Hepatic stellate cell (primary cell): ENCODE measurements at places on chromosomes 12 and 14.

DNA sequence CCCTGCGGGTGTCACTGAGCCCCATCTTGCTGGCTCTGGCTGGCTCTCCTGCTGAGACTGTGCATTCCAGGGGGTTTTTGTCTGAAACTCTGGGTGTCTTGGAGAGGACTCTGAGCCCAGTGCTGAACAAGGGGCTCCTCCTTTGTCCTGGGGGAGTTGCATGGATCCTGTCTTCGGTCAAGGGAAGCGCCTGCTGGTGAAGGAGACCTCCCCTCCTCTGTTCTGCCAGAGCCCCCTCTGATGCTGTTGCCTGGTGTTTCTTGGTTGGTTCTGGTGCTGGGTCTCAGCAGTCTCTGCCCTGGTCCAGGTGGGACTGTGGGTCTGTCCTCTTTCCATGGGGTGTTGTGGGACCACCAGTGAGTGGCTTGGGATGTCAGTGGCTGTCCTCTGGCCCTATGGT lies 380.9 kb downstream of the TMEM121 start:
- no peak for DNase-seq

DNA sequence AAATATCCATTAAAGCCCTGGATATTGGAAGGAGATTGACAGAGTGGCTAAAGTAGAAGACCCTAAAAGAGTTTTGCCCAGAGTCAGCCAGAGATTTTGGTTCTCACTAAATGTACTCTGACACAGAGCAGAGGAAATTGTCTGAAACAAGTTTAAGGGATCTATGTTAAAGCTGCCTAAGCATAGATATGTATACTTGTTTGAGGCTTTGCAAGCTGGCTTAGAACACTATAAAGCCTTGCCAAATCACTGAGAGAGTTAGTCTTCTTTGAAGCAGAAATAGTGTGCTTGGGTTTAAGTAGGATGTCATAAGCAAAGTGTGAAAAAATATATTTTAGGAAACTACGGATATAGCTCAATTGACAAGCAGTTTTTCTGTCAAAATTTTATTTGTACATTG lies 653.5 kb downstream of the FSCB start:
- no peak for DNase-seq

DNA sequence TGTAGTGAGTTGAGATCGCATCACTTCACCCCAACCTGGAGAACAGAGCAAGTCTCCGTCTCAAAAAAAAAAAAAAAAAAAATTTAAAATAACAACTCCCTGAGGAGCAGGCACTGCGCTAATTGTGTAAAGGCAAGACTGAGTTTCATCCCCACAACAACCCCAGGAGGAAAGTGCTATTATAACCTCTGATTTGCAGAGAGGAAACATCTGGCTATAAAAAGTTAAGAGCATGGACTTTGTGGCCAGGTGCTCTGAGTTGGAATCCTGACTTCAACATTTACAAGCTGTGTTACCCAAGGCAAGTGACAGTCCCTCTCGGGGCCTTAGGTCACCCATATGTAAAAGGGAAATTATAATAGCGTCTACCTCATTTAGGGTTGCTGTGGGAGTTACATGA lies 76.0 kb upstream of the MYL2 start:
- no peak for DNase-seq

DNA sequence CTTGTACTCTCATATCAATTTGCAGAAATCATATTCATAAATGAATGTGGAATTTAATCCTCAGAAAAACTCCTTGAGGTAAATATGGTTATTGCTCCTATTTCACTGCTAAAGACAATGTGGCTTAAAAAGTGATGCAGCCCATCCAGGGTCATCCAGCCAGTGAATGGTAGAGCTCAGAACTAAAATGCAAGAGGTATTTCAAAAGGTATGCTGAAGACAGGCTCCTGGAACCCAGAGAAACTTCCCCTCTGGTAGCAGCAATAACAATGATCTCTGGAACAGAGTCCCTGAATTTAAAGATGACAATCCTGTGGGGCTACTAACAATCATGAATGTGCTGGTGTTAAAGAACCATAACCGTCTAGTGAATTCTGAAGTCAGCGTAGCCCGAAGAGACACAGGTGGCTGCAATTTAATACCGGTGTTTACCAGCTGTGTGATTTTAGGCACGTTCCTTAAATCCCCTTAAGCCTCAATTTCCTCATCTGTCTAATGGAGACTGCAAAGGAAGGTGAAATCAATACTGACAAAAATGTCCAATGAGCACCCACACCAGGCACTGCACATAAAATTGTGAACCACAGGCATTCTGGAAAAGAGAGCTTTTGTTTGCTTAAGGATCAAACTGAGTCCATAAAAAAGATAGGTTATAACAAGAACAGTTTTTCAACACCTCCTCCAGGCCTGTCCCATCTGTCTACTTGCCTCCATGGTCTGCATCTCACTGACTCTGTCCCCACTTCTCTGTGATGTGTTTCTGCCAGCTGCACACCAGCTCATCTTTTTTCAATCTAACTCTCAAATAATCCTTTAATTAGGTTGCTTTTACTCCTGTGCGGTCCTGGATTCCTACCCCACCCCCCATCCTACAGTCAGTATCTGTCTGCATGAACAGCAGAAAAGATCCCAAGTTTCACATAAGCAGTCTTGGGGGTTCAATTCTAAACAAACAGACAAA lies 10.5 kb downstream of the TM7SF3 start:
- no peak for DNase-seq

DNA sequence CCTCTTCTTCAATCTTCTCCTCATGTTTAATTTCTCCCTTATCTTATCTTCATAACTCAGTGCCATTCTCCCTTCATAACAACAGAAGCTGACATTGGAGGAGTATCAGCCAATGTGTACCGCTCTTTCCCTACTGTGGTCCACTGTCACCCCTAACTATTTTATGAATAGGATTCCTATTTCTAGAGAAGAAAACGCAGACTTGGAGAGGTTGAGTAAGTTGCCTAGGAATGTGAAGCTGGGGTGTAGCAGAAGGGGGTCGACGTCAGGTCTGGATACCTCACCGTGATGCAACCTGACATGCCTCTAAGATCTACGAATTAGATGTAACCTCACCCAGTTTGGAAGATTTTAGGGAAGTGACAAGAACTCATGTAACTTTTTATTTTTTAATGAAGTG lies 17.1 kb downstream of the LMO3 start:
- DNase-seq: no peak

DNA sequence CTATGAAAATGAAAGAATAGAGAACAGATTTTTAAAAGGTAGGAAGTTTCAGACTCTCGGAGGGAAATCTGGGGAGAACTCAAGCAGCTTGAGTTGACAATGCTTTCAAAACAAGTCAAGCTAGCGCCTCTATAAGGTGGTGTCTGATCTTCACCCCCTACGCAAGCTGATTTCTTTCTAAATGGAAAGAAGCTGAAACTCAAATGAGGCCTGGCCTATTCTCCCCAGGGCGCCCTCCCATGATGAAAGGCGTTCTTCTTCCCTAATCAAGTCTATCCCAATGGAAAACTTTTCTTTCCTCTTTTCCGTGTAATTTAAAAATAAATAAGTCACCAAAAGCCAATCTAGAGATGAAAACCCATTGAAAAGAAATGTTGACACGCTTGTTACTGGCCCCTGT lies 20.6 kb downstream of the PTHLH start:
- no peak for DNase-seq

DNA sequence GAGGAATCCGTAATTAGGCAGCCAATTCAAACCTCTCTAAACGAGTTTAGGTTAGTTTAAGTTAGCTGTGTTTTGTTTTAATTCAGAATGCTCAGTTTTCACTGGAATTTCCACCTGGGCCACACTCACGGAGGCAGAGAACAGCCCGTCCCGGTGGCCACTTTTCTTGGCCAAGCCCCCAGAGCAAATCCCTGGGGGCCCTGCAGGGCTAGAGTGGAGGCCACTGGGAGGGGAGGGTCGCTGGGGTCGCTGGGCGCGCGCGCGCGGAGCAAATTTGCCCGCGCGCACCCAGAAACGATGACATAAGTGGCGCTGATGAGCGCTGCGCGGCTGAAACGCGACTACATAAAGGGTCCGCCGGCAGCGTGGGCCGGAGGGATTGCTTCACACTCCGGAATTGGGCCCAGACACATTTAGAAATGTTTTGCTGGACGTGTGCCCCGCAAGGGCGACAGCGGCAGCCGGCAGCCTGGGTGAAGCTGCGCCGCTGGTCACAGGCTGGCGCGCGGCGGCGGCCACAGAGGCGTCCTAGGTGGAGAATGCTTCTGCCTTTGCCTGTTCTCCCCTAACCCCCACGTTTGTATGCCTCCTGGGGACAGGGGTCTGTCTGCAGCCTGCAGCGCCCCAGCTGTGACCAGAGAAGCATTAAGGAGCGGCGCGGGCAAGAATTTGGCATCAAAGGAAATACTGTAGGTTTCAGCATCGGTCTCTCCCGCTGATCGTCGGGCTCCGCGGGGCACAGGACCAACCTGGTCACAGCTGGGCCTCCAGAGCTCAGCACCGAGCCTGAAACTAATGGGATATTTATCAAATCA lies 37.9 kb upstream of the TBX5 start:
- DNase-seq: no peak

- no peak for DNase-seq
Measured at GRCh38 chr12:8985213-8985754, 4.1 kb upstream of the KLRG1 start.

DNA sequence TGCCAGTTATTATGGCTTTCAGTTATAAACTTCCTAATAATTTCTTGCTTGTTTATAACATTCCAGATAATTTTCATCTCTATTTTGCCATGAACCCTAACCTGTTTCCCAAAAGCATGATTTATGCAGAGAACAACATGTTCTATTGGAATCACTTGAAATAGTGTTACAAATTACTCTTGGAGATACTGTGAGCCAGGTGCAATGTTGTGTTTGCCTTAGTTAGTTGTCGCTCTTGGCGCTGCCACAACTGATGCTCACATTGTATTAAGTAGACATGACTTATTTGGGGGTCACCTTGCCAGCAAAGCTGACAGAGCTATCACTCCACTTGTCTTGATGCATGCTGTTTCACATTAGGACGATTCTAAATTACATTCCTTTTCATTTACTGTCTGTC lies 49.4 kb downstream of the TSPAN8 start:
- DNase-seq: no peak

DNA sequence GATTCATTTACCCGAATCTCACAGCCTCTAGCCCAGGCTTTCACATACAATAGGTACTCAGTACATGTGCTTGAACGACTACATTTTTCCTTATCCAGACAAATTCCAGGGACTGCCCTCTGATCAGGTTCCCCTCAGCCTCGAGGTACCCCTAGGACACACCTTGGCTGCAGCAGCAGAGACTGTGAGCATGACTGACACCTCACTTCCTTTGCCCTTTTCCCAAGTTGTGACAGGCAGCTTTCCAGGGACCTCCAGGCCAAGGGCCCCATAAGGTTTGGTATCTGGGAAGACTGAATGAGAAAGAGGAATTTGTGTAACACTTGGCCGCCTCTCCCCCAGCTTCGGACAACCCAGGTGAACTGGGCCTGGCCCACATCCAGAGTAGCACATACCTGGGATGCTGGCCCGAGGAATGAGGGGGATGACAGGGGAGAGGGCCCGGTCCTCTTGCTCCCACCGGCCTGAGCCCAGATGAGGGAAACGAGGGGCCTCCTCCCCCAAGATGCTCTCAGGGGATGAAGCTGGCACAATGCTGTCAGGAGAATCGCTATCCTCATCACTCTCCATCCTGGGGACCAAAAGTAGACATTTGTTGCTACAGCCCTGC lies 10.2 kb upstream of the PRKAG1 start:
- DNase-seq: no peak

GRCh38 chr12:13454991-13455777 lies 258.7 kb downstream of the EMP1 start:
- DNase-seq: no peak

DNA sequence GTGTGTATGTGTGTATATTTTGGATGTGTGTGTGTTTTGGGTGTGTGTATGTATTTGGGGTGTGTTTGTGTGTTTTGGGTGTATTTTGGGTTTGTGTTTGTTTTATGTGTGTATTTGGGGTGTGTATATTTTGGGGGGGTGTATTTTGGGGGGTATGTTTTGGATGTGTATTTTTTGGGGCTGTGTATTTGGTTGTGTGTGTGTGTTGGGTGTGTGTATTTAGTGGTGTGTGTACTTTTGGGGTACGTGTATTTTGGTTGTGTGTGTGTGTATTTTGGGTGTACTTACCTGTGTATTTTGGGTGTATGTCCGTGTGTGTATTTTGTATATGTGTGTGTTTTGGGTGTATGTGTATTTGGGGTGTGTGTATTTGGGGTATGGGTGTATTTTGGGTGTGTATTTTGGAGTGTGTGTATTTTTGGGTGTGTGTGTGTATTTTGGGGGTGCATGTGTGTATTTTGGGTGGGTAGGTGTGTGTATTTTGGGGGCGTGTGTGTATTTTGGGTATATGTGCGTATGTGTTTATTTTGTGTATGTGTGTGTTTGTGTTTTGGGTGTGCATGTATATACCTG lies 16.7 kb upstream of the TCTN2 start:
- DNase-seq: no peak

GRCh38 chr12:76247992-76248391 lies 100.2 kb downstream of the BBS10 start:
- DNase-seq: no peak

- peak; percentile 56 for DNase-seq
Measured at GRCh38 chr12:7113389-7113871, 4.4 kb upstream of the C1RL start.

- no peak for DNase-seq
Measured at GRCh38 chr14:73713206-73713802, 880 bp downstream of the PNMA1 start.

DNA sequence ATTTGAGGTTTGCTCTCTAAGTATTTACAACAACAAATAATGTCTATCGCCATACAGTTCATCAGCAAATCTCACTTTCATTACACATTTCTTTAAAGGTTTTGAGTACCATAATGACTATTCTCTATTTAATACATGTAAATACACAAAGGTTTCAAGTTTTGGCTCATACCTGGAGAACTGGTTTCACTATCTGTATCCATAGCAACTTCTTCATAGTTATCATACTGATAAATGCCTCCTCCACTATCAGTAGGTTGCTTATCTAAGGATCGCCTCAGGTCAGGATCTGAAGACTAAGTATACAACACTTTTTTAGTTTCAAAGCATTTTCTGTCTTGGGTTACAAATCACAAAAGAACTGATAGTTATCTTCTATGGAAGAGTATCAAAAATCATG lies 21.4 kb downstream of the ZFC3H1 start:
- DNase-seq: no peak

GRCh38 chr12:118274066-118274465 lies 98.6 kb downstream of the TAOK3 start:
- no peak for DNase-seq

DNA sequence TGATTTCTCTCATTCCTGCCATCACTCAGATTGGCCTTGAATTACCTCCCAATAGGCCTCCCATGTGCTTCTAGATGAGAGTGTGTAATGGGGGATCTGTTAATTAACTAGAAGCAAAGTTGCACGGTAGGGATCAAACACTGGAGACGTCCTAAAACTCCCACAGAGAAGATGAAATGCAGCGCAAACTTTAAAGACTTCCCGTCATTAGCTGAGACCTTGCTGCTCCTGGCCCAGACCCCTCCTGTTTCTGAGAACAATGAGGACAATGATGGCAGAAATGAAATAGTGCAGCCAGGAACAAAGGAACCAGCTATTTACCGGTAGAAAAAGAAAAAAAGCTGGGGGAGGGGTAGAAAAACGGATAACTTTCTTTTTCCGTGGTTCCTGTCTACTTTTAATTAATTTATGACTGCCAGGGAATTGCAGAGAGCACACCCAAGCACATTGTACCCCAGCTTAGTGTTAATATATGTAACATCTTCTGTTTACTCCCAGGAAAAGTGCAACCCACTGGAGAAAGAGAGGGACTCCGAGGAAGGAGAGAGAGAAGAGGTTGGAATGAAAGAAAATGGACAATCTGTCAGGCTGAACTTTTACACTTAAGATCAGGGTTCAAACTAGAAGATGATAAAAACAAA lies 280.7 kb upstream of the SOX5 start:
- DNase-seq: no peak

GRCh38 chr12:117019866-117020265 lies 79.3 kb downstream of the TESC start:
- no peak for DNase-seq
